ENCODE measurements at places on chromosomes 7 and 10.

- no peak for DNase-seq
Measured at GRCh38 chr10:103983367-103983911, 16.5 kb downstream of the SLK start.

- DNase-seq = no peak
Measured at GRCh38 chr7:31805209-31805818, 118.3 kb downstream of the PPP1R17 start.

DNA sequence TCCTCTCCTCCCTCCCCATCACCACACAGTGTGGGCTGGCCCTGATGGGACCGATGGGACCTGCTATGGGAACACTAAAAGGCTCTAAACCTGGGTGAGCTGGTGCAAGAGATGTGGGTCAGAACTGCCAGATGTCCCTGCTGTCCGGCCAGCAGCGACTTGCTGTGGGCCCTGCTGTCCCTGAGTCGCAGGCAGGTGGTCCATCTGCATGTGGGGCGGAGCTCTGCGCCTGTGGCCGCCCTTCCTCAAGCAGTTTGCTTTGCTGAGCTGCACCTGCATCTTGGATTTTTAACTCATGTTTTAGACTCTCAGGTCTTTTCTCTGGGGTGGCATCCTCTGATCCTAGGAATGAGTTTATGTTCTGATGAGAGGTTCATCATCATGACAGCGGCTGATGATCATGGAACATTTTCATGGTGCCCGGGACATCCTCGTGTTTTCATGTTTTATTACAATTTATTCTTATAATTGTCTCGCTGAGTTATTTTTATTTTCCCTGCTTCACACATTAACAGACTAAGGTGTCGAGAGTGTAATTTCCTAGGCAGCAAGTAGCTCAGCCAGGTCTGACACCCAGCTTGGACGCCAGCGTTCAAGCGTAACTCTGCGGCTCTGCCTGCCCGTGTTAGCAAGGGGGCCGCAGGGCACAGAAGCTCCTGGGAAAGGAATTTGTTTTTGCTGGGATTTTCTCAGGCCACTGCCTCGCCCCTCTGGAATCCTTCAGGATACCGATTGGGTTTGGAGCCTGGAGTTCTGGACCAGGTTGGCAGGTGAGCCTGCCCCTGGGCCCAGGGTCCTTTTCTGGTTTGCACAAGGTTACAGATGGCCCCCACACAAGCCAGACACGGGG lies 615.2 kb upstream of the FOXK1 start:
- DNase-seq = no peak

DNA sequence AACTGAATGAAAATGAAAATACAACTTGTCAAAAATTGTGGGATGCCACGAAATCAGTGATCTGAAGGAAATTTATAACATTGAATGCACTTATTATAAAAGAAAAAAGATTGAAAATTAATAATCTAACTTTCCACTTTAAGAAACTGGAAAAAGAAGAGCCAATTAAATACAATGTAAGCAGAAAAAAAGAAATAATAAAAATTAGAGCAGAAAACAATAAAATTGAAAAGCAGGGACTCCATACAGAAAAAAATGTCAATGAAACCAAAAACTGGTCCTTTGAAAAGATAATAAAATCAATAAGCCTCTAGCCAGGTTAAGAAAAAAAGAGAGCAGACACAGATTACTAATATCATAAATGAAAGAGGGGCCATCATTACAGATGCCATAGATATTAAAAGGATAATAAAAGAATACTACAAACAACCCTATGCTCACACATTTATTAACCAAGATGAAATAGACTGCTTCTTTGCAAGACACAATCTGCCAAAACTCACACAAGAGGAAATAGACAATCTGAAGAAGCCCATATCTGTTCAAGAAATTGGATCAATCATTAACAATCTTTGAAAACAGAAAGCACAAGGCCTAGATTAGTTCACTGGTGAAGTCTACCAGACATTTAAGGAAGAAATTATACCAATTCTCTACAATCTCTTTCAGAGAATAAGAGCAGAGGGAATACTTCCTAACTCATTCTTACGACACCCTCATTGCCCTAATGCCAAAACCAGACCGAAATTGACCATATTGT lies 233.8 kb upstream of the NEBL start:
- DNase-seq = no peak

- no peak for DNase-seq
Measured at GRCh38 chr7:153066711-153067110, 307.2 kb downstream of the ACTR3B start.

GRCh38 chr10:74821501-74821900 lies 4.9 kb upstream of the KAT6B start:
- no peak for DNase-seq

DNA sequence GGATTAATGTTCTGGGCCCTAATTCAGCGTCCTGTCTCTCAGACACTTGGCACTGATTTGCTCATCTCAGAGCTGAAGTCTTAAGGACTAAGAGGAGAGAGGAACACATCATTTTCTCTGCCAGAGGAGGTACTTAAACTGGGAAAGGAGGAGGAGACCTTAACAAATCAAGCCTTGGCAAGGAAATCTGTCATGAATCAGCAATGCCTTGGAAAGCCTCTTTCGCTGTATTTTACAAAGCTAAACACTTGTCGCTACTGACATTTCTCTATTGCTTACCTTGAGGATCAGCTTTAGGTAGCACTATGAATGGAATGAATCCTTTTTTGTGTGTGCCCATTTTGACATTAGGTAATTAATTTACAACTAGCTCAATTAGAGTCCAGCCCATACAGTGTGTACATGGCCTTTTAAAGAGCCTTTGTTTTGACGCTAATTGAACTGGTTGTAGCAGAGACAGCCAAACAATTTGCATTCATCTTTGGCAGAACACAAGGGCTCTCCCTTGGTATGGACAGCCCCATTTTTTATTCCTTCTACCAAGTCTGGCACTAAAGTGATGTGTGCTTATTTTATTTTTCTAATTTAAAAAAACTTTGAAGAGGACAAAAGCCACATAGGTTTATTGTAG lies 37.4 kb downstream of the AUTS2 start:
- no peak for DNase-seq

DNA sequence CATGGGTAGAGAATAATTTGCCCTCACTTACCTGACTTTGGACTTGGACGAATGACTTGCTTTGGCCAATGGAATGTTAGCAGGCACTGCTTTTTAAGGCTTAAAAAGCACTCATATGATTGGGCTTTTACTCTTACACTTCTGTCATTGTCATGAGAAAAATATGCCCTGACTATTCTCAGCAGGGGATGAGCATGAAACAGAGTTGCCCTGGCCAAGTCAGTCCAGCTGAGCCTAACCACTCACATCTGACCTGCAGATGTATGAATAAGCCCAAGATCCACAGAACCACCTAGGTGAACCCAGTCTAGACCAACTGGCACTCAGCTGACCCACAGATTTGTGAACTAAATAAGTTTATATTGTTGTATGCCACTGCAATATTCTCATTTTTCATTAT lies 573.5 kb downstream of the TNS3 start:
- no peak for DNase-seq

DNA sequence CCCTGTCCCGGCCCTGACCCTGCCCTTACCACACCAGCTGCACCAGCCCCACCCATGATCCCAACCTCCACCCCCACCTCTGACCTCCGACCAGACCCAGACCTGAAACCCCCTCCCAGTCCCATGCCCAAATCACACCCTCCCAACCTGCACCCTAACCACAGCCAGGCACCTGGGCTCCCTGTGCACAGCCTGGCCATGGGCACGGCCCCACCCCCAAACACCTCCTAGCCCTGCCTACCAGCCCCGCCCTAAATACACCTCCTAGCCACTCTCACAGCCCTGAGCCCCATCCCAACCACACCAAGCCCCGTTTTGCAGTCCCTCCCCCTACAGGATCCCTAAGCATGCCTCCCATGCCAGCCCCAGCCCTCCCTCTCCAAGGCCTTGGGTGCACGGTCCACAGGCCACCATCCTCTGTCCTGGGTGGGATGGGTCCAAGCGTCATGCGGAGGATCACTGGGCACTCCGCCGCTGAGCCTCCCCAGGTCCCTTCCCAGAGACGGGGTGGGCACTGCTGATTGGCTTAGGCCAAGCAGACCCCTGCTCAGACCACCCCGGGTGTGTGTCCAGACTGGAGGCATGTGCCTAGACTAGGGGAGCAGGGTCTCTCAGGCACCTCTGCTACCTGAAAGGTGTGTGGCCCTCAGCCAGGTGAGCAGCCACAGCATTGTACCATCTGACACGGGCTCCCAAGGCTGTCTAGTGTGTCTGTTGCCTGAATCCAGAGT lies 30.1 kb downstream of the INSIG1 start:
- no peak for DNase-seq

DNA sequence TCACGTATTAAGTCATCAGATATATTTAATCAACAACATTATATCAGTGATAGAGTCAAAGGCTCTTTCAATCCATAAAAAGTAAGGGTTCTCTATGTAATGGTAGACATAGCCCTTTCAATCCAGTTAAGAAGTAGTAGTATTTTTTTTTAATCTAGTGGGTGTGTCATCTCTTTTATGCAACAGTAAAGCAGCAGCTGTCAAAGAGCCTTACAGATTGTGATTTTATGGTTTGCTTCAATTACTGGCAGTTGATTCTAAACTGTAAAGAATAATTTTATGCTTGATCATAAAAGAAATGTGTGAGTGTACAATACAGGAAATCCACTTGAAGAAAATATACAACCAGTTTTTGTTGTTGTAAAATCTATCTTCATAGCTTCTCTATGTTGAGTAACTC lies 902.6 kb upstream of the MBL2 start:
- DNase-seq = no peak

DNA sequence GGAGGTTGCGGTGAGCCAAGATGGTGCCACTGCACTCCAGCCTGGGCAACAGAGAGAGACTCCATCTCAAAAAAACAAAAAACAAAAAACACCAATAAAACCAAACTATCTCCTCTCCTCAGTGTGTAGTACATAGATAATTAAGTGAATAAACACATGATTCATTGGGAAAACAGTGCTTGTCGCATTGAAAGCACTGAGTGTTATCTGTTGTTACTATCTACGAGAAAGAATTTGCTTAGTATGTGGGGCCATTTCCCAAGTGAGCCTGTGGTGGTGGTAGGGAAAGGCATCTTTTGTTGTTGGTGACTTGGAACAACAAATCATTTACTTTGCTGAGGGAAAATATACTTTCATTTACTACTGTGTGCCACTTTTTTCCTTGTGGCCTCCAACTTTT lies 42.6 kb downstream of the RSBN1L start:
- no peak for DNase-seq

GRCh38 chr10:102984086-102984485 lies 66.0 kb downstream of the CNNM2 start:
- DNase-seq = no peak

GRCh38 chr10:112811741-112812551 lies 138.1 kb upstream of the TCF7L2 start:
- no peak for DNase-seq

DNA sequence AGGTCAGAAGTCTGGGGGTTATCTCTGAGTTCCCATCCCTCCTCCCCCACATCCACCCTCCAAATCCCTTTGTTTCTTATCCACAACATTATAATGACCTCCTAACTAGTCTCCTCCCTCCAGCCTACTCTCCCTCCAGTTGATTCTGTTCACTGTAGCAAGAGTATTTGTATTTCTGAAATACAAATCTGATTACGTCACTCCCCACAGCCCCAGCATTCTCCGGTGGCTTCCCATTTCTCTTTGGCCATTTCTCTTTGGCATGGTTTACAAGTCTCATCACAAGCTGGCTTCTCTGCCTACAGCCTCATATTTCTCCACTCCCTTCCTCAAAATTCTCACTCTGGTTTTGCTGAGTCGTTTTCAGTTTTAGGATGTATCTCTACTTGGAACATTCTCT lies 24.6 kb upstream of the MRPS33 start:
- DNase-seq = no peak

DNA sequence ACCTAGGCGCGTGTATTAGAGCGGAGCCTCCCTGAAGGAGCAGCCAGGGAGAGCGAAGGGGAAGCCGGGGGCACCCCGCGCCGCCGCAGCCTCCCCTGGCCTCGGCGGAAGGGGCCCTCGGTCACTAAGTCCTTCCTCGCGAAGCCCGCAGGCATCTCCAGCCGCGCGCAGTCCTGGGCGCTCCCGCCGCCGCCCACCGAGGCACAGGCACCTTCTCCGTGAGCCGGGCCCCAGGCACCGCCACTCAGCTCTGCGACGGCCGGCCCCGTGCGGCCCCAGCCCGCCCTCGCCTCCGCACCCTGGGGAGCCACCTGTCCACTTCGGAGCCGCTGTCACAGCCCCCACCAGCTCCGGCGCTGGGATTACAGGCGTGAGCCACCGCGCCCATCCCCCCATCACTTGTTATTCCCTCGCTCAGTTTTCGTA lies 80.8 kb downstream of the ZNF467 start:
- no peak for DNase-seq

DNA sequence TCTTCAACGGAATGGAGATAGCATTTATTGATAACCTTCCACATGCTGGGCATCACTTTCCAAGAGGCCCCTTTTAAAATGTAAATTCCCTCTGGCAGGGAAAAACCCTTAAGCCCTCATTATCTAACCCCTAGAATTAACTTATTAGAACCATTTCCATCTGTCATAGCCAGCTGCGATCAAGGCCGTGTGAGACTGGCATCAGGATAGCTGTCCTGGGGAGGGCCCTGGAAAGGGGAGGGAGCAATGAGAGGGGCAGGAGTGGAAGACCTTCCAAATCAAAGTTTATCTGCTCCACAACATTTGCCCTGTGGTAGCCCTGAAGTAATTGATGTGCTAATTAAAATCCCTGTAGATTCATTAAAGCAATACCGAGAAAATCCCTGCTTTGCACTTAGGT lies 45.0 kb upstream of the JAZF1 start:
- no peak for DNase-seq

- DNase-seq = no peak
Measured at GRCh38 chr10:122504610-122504950, 43.2 kb downstream of the HTRA1 start.

- no peak for DNase-seq
Measured at GRCh38 chr7:101436857-101437576, 74.3 kb downstream of the COL26A1 start.

- peak; percentile 64 for DNase-seq
Measured at GRCh38 chr7:150450491-150451001, at the start of gene GIMAP8. TSS of gene GIMAP8 (plus strand) at chr7:150450630. CDS start at chr7:150466699, 16,069 bp downstream.

- no peak for DNase-seq
Measured at GRCh38 chr7:82530361-82530760, 86.8 kb upstream of the CACNA2D1 start.

- no peak for DNase-seq
Measured at GRCh38 chr10:99612167-99612831, 7.9 kb downstream of the SLC25A28 start.

GRCh38 chr7:10703059-10703458 lies 270.6 kb upstream of the PHF14 start:
- DNase-seq = no peak

- DNase-seq = no peak
Measured at GRCh38 chr10:7260912-7261311, 149.9 kb downstream of the SFMBT2 start.

DNA sequence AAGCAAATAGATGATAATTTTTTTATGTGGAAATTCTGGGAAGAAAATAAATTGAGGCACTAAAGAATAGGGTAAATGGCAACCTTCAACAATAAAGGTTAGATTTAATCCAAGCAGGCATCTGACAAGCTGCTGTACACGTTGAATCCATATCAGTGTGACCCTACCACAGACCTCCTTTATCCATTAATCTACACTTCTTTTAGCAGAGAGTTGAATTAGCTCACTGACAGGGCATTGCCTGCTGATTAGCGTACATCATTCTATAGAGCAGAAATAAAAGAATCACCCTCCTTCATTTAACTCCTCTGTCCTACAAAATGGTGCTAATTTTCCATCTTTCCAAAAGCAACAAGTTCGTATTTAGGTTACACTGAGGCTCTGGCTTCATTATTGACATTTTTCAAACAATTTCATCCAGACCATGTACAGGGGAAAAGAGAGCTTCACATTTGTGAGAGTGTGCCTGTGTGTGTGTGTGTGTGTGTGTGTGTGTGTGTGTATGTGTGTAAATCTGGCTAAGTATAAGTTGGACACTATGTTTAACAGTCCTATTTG lies 356.0 kb downstream of the TFEC start:
- DNase-seq = no peak
